ENCODE measurements at places on chromosomes 1 and 21. TPM values are rescaled to one million over a fixed set of nuclear protein-coding genes. Genes with fewer than 3 reads are reported as not detected.

The S100A1 gene
- total RNA-seq, result not detected

The RHBDL2 gene
- total RNA-seq, result not detected

The SUMO3 gene
- total RNA-seq, result 87.0 TPM

The SFN gene
- total RNA-seq, result 0.62 TPM

The SELE gene
- total RNA-seq, result not detected

The SLFNL1 gene
- 0.14 TPM for total RNA-seq

The TBX19 gene
- 6.5 TPM for total RNA-seq

The SAMD11 gene
- total RNA-seq, result not detected

The TFF3 gene
- total RNA-seq, result not detected

The IVL gene
- total RNA-seq, result not detected

GRCh38 chr1:63618011-63618410 lies 24.8 kb downstream of the PGM1 start:
- no peak for DNase-seq

- no peak for DNase-seq
These were observed 316.8 kb upstream of the SNX7 start for GRCh38 chr1:98344731-98345130.

- DNase-seq, result no peak
These were observed 122.3 kb downstream of the XCL2 start for GRCh38 chr1:168421399-168422004.

DNA sequence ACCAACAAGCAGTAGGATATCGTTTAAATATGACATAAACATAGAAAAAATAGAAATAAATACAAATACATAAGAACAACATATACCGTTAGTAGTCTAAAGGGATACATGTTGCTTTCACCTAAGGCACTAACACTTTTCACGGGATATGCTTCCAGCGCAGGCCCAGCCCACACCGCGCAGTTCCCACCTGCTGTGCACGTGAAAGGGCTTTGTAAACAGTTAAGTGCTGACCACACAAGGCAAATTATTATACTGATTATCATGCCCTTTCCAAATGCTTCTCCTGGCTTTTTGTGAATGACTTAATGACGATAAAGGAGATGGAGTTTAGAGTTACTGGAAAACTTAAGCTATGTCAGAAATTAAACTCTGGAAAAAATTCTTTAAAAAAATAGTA lies 11.3 kb upstream of the IL22RA1 start:
- DNase-seq, result no peak

DNA sequence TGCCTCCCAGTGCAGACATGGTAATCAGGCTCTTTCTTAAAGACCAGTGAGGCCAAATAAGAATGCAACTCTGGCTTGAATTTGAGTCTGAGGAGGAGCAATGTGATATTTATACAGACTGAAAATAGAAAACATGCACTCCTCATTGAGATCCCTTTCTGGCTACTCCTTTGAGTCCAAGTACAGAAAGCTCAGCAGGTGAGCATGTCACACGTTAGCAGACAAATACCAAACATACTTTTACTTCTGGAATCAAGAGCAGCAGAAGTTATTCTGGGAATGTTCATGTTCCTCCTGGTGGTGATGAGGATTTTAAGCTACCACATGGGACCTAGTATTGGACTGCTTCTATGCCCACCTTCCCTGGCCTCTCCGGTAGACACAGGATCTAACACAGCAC lies 48.3 kb downstream of the PGBD5 start:
- no peak for DNase-seq

DNA sequence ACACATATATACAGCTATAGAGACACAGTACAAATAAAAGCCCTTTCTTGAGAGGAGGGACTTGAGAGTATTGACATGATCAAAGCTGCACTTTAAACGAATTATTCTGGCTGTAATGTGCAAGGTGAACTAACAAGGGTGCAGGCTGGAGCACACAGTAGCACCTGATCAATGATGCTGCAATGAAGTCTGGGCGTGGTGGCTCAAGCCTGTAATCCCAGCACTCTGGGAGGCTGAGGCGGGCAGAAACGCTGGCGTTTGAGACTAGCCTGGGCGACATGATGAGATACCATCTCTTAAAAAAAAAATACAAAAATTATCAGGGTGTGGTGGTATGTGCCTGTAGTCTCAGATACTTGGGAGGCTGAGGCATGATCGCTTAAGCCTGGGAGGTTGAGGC lies 14.1 kb upstream of the CTH start:
- DNase-seq, result no peak

DNA sequence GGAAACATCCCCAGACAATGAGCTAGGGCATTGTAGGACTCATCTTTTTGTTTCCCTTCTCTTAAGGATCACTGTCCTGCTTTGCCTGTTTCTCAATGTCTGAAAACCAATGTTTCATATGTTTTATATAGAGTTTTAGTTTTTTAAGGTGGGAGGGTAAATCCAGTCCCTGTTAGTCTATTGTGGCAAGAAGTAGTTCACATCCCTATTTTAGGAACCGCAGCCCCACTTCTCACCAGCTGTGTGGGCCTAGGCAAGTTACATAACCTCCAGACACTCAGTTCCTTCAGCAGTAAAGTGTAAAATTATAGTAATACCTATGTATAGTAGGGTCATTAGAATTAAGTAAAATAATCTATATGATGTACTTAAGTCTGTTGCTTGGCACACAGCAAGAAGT lies 105.8 kb upstream of the WLS start:
- DNase-seq, result no peak

- DNase-seq, result no peak
These were observed 16.3 kb downstream of the SGIP1 start for GRCh38 chr1:66550243-66550642.

DNA sequence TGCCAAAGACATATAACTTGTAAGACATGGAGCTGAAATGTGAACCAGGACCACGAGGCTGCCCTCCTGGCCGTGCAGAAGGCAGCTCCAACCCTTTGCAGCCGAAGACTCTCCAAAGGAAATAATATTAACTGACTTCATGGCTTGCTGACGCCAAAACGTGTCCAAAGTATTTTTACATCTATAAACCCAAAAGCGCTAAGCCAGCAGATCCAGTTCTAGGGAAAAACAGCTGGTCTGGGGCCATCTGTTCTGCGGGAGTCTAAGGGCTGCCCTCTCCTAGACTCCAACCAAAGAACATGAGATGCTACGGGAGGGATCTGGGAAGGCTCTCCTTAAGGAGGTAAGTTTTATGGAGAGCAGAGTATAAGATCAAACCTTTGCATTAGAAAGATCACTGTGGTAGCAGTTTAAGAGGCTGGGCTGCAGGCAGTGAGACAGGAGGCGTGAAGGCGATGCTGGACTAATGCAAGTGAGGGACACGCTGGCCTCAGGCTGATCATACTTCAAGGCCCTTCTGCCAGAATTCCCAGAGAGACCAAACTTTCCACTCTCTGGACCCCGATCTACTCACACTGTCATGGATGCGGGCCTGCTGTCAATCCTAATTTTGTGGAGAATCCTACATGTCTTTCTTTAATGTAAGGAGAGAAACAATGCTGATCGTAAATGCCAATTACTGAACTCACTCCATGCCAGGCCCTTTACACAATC lies 1.2 kb downstream of the TMEM53 start:
- DNase-seq, result no peak

GRCh38 chr1:186102547-186103148 lies 272.4 kb downstream of the TPR start:
- no peak for DNase-seq

GRCh38 chr21:31347435-31348032 lies 3.5 kb upstream of the TIAM1 start:
- DNase-seq, result no peak

DNA sequence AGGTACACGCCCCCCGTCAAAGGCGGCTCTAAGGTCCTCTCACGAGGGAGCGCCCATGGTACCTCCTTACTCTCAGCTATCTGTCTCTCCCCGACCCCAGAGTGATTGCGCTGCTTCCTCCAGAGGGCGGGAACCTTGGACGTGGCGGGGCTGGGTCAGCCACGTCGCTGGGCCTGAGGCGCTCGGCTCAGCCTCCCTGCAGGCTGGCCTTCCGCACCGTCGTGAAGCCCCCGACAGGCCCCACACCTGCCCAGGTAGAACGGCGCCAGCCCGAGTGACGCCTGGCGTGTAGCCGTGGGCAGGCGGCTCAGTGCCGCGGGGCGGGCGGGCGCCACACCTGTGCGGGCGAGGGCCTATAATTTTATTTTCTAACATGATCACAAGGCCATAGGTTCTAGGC lies 122.2 kb upstream of the BEND5 start:
- no peak for DNase-seq

GRCh38 chr1:7535016-7535415 lies 236.1 kb upstream of the VAMP3 start:
- DNase-seq, result no peak

GRCh38 chr21:45991606-45992300 lies 10.2 kb downstream of the COL6A1 start:
- no peak for DNase-seq

- DNase-seq, result no peak
These were observed 90.7 kb downstream of the MAB21L3 start for GRCh38 chr1:116201911-116202310.

- DNase-seq, result no peak
These were observed 113.0 kb upstream of the DAB1 start for GRCh38 chr1:57536749-57537423.

GRCh38 chr1:193013005-193013404 lies 46.2 kb downstream of the UCHL5 start:
- DNase-seq, result no peak

GRCh38 chr1:110519125-110519810 lies at the start of gene KCNA10:
KCNA10 (minus strand) TSS chr1:110519175; CDS start chr1:110518787, 388 bp downstream.
- no peak for DNase-seq

DNA sequence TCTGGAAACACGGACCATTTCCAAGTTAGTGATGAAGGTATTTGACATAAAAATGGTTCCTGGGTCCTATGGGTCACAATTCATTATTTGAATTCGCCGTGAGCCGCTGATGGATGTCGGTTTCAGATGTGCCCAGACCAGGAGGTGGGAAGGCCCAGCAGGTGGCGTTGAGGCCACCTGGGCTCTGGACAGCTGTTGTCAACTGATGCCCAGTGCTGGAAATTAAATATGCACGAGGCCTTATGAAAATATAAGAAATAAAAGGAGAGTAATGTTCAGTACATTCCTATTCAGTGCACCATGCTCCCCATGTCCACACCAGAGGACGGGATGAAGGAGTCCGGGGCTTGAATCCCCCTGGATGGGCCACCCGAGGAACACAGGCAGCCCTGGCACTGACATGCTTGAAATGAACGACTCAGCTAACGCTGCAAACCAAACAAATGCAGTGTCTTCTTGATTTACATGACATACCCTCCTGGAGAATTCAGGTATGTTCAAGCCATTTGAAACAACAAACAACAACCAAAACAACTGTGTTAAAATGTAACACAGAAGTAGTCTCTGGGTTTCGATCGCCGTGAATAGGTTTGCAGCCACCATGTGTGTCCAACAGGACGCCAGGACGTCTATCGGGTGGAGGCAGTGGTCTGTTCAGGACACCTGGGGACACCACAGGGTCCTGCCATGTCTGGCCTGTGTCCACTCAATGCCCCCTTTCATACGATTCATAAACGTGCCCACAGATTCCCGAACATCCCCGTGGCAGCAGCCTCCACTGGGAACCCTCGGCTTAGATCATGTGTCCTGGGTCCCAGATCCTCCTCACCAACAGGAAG lies 6.1 kb downstream of the TFF3 start:
- no peak for DNase-seq

DNA sequence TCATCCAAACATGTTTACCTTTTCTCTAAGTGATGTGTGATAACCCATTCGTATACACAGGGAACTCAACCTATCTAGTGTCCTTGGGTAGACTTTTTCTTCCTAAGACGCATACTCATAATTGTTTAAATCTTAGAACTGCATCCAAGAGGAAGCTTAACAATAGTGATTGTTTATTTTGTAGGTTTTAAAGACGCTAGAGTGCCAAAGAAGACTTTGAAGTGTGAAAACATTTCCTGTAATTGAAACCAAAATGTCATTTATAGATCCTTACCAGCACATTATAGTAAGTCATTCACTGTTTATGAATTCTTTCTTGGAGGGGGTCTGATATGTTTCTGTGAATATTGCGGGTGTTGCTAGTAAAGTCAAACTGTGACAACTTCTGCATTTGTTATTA lies 25.4 kb downstream of the PLA2G4A start:
- DNase-seq, result no peak

- no peak for DNase-seq
These were observed 621.9 kb downstream of the LRRIQ3 start for GRCh38 chr1:73576083-73576482.

DNA sequence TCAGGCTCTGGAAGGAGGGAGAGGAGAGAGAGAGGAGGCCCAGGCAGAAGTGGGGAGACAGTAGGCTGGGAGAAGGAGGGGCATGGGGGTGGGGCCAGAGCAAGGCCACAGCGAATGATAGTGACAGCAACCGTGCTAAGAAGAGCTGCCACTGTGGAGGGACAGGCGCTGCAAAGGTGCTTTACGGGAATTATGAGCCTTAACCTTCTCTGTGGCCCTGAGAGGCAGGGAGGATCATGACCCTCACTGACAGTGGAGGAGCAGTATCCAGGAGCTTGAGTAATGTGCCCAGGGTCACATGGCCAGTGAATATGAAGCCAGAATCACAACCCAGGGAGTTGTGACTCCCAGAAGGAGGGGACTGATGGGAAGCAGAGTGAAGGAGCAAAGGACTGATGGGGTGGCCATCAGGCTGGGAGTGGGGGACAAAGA lies 53.4 kb upstream of the RPL11 start:
- DNase-seq, result no peak

DNA sequence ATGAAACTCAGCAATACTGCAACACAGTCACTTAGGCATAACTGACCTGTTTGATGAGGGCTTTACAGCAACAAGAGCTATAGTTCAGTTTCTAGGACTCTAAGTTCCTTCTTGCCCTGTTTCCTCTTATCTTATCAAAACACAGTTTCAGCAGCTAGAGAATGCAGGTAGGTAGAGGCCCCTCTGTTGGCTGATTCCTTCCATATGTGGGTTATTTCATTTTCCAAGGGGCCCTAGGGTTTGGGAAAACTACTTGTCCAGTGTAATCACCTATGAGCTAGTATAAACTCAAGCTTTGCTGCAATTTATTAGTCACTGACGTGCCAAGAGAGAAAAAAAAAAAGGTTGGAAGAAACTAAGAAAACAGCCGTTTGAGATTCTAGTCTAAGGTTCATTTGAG lies 607.7 kb upstream of the USP24 start:
- no peak for DNase-seq

DNA sequence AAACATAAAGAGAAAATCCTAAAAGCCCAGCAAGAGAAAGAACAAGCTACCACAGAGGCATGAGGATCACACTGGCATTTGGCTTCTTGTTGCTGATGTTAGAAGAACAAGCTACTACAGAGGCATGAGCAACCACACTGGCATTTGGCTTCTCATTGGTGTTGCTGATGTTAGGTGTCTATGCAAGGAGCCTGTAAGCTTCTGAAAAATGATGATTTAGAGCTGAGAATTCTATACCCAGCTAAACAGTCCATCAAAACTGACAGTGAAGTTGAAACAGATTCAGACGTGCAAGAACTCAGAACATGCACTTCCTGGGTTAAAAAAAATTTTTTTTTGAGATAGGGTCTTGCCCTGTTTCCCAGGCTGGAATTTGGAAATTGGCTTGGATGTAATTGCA lies 37.8 kb upstream of the ADARB1 start:
- no peak for DNase-seq

Measured in activated T-helper 2 cell treated with anti-CD3 and anti-CD28 coated beads, Interferon-gamma antibody, Interleukin-2, Interleukin-4, amounts not matched to agents 10 μg/mL and 5 μg/mL and 100 μg/mL, durations not matched to agents 14 hours and 24 hours and 36 hours (primary cell).